ENCODE measurements at places on chromosomes 4 and X.

DNA sequence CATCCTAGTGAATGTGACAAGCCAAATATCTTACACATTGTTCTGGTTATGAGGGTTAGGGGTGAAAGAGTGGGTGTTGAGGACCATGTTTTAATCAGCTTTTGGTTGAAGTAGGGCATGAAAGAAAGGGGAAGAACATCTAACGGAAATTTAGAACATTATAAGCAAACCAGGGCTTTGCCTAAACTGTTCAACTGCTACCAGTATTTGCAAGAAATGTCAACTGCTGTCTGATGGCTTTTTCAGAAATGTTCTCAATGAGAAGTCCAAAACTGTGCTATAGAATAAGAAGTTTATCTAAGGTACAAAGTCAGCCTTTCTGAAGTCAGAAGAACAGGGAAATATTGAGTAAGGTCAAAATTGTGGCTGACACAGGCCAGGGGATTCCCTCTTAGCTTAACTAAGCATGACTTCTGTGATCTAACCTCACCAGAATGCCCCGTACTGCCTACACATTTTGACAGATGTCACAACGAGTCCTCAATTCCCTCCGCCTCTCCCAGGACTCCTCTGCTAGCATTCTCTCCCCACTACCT lies 67.1 kb downstream of the DTHD1 start:
- no peak for DNase-seq

GRCh38 chrX:69991685-69992084 lies 58.1 kb downstream of the AWAT2 start:
- no peak for DNase-seq

- DNase-seq, result no peak
Measured at GRCh38 chr4:61175495-61175894, 24.6 kb upstream of the ADGRL3 start.

- DNase-seq, result no peak
Measured at GRCh38 chrX:150080497-150080896, 142.2 kb upstream of the EOLA2 start.

- DNase-seq, result no peak
Measured at GRCh38 chrX:39414290-39414854, 613.1 kb downstream of the MID1IP1 start.

DNA sequence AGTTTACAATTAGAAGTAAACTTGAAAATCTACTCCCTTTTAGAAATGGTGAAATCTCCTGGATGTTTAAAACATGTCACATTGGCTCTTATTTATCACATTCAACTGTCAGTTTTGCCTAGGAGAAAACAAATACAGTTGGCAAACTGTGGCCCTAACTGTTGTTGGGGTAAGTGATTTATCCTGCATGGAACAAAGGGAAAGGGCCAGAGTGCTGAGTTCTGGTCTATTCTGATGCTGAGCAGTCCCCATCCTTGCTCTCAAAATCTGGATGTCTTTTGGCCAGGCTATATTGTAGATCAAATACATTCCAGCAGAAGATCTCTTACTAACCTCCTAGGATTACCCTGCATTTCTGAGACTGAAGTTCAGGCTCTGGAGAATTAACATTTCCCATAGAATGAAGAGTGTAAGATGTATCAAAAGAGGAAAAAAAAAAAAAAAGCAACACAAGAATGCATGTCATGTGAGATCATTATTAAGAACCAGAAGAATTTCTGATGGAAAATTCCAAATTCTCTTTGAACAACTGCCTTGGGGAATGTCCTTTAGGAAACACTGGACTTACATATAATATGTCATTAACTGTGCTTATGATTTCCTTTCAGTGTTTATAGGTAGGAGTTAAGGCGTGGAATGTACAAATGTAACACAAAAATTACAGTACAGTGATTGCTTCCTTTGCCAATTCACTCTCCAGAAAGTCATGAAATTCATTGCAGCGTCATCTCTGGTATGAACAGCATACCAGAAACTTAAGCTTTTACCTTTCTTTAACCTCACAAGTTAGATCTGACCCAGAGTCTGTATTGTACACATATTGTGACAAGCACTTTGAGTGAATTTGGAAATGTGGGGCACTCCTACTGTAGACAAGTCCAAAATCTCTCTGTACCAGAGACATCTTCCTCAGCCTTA lies 1012.5 kb upstream of the LCORL start:
- no peak for DNase-seq

DNA sequence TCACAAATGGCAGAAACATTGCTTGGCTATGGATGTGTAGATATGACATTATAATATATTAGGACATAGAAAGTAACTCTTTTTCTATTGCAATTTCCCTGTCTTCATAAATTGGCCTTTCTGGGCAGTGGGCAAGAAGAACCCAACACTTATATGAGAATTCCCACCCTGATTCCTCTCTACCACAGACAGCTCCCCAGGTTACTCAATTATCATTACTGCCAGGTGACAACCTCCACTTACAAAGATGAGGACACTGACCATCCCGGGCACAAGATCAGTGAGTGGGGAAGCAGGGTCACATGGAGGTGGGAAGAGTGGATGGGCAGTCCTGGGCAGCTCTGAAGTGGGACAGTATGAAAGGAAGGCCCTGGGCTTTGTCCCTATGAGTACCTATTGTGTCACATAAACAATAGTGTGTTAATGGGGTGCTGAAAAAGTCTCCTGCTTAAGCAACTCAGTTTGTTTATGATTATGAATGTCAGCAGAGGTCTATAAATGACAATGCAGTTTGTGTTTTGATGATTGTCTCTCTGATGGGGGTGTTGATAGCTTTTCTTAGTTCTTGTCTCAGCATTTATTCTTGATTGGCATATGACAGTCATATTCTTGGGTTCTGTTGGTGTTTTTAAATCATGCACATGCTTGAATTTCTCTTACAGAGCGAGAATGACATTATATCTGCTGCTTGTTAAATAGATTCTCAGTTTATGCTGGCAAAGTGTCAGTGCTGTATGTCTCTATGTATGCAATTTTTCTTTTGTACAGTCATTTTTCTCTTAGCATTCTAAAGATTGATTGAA lies 99.9 kb downstream of the SLIT2 start:
- no peak for DNase-seq

GRCh38 chr4:79253168-79253567 lies 72.7 kb downstream of the NAA11 start:
- no peak for DNase-seq

DNA sequence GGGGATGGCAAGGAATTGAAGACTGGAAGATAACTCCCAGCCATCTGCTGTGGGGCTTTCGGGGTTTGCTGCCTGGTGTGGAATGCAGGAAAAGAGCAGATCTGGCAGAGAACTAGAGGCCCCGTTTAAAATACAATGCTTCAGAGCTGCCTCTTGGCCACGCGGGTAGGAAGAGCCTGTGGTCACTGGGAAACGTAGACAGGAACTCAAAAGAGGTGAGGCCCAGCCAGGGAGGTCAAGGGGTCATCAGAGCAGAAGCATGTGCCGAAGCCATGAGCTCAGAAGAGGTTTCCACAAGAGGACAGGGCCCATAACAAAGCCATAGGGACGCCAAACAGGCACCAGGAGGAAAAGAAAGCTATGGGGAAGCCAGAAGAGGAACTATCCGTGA lies 14.5 kb upstream of the STS start:
- DNase-seq, result no peak

DNA sequence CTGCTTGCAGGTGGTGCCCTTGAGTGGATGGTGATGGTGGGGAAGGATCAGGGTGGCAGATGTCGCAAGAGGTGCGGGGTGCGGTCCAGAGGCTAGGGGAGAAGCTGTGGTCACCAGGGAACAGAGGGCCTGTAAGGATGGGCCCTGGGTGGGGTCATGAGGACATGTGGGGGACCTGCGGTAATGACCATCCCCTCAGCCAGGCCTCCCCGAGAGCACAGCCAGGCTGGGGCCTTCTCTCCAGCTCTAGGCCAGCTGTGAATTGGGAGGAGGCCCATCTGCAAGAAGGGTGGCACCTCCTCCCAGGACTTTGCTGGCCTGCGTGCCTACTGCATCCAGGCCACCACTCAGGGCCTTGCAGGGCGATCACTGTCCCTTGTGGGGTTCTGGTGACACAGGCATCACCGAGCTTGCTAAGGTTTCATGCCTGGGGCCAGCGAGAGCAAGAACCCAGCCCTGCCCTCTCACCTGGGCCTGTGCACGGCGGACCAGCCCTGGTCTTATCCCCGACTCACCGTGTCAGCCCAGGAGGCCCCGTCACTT lies 34.1 kb upstream of the MXD4 start:
- DNase-seq, result no peak

GRCh38 chrX:19789782-19790181 lies 97.6 kb downstream of the SH3KBP1 start:
- no peak for DNase-seq

DNA sequence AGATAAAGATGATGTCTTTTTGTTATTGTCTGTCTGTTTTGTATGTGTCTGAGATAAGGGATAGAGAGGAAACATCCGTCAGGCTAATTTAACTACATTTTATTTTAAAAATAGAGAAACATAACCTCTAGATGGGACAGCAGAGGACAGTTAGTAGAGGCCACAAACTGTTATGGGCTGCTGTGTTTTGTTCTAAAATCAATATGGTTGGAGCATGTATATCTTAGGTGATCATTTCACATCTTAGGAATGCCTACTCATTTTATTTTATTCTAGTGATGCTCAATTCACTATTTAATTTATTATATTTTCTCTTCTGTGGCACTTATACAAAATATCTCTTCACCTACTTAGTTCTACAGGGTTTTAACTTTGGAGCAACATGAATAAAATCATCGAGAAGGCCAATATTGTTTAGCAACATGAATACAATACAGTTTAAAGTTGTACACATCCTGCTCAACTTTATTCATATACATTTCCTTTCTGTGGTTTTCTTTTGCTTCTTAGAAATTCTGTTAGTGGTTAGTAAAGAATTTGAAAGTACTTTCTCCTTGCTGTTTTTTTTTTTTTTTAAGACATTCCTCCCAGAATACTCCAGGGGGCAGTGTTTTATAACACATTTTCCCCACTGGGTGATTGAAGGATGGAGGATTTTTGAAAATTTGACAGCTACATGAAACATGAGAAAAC lies 392.9 kb downstream of the UNC5C start:
- no peak for DNase-seq

- peak; percentile 49 for DNase-seq
Measured at GRCh38 chr4:51831133-51831532, 11.8 kb upstream of the DCUN1D4 start.

- peak; percentile 84 for DNase-seq
Measured at GRCh38 chr4:40307627-40308497, 27.3 kb upstream of the CHRNA9 start.

GRCh38 chr4:147349193-147349592 lies 131.7 kb upstream of the EDNRA start:
- DNase-seq, result no peak

Measured in CD4-positive, alpha-beta T cell treated with Interleukin-15 for 1 hour (primary cell).